ENCODE measurements at places on chromosomes 6 and 20.

DNA sequence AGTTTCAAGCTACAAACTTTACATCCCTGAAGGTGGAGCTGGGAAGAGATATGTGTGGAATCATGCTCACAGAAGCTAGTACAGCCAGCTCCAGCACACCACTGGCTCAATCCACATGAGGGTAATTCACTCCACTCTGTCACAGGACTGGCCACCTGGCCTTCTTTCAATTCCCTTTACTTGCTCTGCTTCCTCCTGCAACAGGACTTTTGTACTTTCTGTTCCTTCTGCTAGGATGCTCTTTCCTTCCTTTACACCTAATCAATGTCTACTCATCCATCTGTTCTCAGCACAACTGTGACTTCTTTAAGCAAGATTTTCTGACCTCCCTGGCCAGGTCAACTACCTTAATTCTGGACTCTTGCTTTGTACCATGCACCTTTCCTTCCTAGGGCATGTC, 39.4 kb upstream of the MYB start:
- DNase-seq = no peak

DNA sequence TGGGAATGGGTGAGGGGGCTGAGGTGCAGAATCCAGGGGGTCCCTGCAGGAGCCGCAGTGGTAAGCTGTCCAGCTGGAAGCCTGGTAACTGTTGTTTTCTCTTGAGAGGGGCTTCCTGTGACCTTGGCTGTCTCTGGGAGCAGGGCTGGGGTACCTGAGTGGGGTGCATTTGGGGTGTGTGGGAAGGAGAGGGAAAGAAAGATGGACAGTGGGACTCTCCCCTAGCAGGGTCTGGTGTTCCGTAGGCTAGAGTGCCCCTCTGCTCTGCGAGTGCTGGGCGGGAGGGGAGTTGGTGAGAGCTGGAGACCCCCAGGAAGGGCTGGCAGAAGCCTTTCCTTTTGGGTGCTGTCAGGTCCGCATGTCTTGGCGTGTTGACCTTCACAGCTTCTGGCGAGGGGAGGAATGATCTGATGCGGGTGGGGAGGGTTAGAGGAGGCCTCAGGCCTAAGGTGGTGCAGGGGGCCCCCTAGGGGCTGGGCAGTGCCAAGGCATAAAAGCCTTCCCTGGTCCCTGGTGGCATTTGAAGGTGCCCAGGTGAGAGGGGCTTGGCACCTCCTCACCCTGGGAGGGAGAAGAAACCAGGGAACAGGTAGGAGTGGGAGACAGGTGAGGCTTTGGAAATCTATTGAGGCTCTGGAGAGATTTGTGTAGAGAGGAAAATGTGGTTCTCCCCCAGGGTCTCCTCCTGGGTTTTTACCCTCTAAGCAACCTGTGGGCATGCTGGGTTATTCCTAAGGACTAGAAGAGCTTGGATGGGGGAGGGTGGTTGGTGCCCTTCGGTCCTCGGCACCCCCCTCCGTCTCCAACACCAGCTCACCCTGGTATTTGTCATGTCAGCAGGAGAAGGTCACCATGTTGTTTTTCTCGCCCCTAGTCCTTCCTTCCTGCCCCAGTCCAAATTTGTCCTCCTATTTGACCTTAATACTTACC, 3.3 kb downstream of the VEGFA start:
- peak; percentile 56 for DNase-seq

DNA sequence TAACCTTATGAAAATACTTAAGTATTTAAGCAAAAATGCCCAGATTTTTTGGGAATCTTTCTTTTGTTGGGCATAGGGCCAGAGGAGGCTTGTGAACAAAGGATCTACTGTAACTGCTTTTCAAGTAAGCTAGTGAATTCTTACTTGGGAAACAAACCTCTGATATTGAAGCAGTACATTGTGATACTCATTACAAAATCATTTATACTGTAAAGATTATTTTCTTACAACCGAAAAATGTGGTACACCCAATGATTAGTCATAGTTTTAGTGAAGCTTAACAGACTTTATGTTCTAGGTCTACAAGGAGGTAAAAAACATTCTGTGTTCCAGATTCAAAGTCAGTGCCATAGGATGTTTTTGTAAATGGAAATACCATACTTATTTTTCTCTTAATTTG, 272.9 kb upstream of the KCNQ5 start:
- DNase-seq = no peak

GRCh38 chr6:14804785-14805210, 441.1 kb upstream of the JARID2 start:
- no peak for DNase-seq
